ENCODE measurements at places on chromosomes 16 and 17. TPM values are rescaled to one million over a fixed set of nuclear protein-coding genes. Genes with fewer than 3 reads are reported as not detected.

Gene NLE1
- total RNA-seq, result 18.7 TPM

Gene MBTD1
- total RNA-seq, result 5.5 TPM

Gene KLHL10
- not detected for total RNA-seq

Gene DLX3
- total RNA-seq, result not detected

Gene RTN4RL1
- 9.2 TPM for total RNA-seq

Gene CPNE7
- 1.1 TPM for total RNA-seq

Gene MPO
- not detected for total RNA-seq

Gene TEX14
- total RNA-seq, result 0.17 TPM

Gene NSRP1
- total RNA-seq, result 19.0 TPM

Gene SLX1B
- total RNA-seq, result 10.2 TPM

Gene NOG
- total RNA-seq, result not detected

Gene CCL4L2
- 3.3 TPM for total RNA-seq

Gene SLC16A13
- 2.9 TPM for total RNA-seq

Gene CCT6B
- 6.3 TPM for total RNA-seq

Gene RASL10B
- 4.6 TPM for total RNA-seq
